EH (cell line): ENCODE measurements at places on chromosomes 3 and 15.
A peak's percentile ranks its signal among the peaks of the same experiment; 100 is the strongest.

DNA sequence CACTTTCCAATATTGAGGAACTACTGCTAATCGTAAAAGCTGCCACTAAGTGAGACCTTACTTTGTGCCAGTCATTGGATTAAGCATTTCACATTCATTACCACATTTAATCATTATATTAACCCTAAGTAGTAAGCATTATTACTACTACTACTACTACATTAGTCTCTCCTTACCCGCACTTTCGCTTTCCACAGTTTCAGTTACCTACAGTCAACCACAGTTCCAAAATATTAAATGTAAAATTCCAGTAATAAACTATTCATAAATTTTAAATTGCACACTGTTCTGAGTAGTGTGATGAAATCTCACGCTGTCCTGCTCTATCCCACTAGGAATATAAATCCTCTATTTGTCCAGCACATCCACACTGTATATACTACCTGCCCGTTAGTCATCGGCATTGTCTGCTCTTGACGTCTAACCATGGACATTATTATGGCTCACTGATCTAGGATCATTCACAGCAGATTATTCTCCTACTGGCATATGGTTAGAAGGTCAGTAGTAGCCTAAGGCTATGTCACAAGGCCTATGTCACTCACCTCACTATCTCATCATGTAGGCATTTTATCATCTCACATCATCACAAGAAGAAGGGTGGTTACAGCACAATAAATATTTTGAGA lies 121.1 kb downstream of the GSK3B start:
- peak; percentile 49 for DNase-seq

GRCh38 chr15:80618685-80619400 lies 76.3 kb upstream of the ABHD17C start:
- peak; percentile 48 for DNase-seq

DNA sequence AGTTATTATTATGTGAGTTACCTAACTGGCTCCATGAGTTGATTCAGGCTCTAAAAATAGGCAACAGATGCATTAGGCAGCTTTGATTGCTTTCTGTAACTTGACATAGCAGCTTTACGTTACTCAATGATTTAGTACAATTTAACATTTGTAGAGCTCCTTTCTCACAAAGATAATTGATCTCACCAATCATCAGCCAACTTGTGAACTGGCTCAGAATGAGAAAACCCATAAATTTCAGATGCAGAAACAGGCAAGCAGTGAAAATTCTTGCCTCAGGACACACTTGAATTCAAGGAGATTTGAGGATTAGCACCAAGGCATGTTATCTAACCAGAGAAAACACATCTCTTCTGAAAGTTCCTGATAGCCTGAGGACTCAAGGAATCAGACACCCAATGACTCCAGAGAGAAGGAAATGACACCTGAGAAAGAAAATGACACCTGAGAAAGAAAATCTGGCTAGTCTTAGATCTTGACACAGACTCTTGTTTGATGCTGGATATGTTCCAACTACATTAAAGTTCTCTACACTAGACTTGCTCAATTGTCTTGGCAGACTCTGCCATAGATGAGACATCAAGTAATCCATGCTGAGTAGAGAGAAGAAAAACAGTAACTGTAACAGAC lies 315.1 kb upstream of the CBLB start:
- peak; percentile 73 for DNase-seq

DNA sequence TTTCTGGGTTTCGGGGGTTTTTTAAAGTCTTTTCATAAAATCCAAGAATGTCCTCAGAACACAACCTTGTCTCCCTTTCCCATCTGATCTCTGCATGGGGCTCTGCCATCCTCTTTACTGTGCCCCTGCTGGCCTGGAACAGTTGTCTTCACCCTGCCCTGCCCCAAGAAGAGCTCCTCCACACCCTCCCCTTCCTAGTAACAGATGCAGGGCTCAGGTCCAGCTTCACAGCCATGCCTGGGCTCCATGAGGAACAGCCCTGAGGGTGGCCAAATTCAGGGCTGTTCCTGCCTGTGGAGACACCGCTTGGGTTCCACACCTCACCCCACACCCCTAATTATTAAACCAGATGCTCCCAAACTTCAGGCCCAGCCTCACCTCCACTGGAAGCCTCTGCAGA lies 12.9 kb upstream of the ULK3 start:
- no peak for DNase-seq

DNA sequence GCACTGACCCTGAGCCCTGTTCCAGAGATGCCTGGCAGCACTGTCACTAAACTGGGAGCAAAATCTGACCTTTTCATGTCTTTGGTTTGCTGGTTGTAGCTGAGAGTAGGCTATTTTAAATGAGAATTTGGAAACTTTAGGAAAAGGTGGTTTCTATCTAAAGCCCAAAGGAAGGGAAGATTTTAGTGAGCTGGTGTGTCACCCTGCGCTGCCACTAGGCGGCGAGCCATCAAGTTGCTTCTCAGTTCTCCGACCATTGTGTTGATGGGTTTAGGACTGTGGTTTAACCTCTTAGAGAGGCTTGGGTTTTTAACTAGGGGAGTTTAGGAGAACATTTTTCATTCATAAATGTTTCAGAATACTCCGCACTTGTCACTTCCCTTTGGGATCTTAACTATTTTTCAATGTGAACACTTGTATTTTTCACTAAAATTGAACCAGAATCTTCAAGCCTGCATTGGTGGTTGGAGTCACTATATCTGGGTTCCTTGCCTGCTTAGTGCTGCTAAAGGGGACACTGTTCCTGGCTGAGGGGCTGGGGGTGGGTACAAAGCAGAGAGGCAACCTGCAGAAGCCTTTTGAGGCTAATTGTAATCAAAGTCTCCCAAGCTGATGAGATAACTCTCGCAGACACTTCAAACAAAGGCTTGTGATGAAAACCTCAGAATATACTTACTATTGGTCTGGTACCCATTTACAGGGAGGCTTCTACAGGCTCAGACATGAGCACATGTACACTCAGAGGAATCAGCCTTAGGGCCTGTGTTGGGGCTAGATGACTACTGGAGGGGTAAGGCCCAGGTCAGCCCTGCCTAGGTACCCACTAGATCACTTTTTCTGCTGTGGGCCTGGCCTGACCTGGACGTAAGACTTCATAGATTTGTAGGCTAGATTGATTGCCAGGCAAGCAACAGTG lies 16.8 kb downstream of the EXOSC7 start:
- peak; percentile 29 for DNase-seq

DNA sequence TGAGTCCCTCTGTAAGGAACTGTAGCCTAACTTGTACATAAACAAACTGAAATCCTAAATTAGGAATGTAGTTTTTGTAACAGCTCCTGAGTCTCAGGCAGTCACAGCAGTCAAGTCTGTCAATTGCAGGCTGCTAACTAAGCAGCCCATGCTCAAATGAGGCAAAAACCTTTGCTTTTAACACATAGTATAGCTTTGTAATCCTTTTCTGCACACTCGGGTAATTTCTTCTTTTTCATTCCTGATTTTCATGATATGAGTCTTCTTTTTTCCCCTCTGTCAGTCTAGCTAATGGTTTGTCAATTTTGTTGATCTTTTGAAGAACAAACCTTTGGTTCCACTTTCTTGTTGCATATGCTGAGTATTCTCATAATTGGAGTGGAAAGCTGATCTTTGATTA lies 84.9 kb upstream of the LRRFIP2 start:
- no peak for DNase-seq

DNA sequence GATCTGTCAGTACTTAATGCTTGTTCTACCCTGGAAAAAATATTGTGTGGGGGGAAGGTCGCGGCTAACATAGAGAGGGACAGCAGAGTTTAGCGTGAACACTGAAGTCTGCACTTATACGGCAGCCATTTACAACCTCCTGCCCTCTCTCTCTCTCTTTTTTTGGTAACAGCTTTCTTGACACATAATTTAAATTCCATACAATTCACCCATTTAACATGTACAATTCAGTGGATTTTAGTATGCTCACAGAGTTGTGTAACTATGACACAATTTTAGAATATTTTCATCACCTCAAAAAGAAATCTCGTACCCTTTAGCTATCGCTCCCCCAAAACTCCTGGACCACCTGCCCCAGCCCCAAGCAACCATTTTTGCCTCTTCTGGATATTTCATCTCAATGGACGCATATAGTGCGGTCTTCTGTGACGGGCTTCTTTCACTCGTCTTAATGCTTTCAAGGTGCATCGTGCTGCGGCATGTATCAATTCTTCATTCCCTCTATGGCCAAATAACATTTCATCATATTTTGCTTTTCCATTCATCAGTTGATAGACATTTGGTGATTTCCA lies 141.8 kb downstream of the XXYLT1 start:
- DNase-seq = no peak

DNA sequence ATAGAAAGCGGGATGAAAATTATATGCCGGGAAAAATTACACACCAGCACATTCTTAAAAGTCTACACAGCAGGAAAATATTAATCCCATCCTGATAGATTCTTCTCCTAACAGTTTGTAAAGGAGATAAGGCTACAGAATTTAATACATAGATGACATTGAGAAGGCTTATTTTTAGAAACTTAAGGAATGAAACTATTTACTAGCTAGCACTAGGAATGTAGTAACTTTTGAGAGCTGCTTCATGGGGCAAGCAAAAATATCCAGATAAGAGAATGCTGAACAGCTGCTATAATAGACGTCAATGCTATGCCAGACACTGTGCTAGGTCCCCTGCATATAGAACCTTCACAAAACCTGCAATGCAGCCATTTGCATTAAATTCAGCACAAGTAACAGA lies 912.7 kb upstream of the NR2F2 start:
- peak; percentile 66 for DNase-seq

DNA sequence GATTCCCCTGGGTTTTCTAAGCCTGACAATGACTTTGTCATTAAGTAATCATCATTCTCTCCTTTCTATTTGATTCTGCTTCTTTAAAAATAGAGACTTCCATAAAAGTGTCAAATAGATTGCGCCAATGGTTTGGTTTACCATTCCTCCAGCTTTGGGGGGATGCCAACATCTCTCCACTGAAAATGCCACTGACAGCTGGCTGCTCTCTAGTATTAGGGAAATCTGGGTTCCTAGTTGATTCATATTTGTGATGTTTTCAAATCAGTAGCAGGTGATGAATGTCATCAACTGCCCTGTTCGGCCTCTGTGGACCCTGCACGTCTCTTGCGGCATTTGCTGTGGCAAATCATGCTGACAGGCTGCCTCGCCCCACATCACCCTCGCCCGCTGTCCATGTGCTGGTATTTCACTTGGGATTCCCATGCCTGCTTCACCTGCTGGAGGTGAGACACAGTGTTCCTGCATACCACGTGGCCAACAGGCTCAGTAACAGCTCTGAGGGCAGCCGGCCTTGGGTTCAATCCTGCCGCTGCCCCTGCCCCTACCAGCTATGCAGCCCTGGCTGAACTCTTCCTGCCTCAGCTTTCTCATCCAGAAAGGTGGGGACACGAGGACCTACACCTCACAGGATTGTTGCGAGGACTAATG lies 28.1 kb downstream of the ZXDC start:
- DNase-seq = peak; percentile 9

- DNase-seq = peak; percentile 97
These were observed at the start of gene RBMS3 for GRCh38 chr3:29280404-29281093. Gene RBMS3 (plus strand): TSS chr3:29281071.

GRCh38 chr3:32959371-32959770 lies 7.9 kb downstream of the CCR4 start:
- peak; percentile 11 for DNase-seq

DNA sequence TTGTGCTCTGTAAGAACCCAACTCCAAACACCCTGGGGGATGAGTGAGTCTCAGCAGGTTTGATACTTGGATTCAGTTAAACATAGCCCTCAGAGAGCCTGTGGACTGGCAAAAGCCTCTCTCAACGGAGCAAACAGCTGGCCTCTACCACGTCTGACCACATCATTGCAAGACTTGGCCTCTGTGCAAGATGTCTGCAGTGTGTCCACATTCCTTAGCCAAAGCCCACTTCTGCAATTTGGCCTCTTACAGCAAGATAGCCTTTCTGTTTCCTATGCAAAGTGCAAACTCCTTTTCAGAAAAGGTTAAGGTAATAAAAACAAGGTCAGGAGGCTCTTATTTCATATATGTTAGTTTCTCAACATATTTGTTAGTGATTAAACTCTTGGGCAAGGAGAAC lies 27.9 kb downstream of the FBN1 start:
- peak; percentile 75 for DNase-seq

DNA sequence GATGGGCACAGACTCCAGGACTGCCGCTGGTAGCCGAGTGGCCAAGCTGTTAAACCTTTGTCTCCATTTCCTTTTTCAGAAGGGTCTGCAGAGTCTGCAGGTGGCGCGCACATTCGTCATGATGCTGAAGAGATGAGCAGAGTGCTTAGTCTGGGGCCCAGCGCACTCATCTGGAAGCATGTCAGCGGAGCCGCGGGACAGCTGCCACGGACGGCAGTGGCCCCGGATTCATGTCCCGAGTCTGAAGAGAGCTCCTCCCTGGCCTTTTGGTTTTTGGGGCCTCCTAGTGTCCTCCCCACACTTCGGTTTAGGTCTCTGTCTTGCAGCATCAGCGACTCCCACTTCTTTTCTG lies 42.6 kb downstream of the KLHL25 start:
- no peak for DNase-seq

DNA sequence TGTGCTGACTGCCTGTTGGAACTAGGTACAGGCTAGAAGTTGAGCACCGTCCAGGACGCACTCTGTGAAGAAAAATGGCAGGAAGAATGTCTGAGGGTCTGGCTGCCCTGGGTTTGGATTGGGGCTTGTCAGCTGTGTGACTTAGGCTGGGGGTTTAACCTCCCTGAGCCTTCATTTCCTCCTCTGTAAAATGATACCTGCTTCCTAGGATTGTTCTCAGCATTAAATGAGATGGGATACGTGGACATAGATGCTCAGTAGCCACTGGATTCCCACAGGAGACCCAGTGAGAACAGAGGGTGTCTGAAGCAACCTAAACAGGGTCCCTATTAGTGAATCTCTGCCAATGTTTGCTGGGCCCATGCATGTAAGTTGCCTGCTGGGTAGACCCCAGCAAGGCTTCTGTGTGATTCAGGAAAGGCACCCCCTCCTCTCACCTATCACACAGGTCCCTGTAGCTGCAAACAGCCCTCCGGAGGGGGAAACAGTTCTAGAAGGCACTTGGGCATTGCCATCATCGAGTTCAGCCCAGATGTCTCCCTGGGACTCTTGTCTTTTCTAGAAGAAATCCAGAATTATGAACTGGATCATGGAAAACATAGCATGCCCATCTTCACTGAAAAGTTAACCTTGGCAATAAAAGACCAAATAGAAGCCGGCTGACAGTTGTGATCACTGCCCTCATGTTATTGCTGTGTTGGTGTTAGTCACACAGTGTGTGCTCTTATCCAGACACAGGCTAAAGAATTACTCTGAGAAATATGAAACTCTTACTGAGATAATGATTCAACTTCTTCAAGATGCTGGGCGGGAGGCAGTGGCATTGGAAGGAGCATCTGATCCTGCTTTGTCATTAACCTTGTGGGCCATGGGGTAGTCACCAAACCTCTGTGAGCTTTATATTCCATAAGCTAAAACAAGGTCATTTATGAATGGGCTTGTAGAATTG lies 64.5 kb downstream of the SMAD6 start:
- DNase-seq = peak; percentile 84

- no peak for DNase-seq
These were observed 1361.4 kb downstream of the NSUN3 start for GRCh38 chr3:95424279-95424678.

GRCh38 chr3:160245261-160245800 lies 20.1 kb downstream of the C3orf80 start:
- peak; percentile 4 for DNase-seq

- DNase-seq = no peak
These were observed 470.1 kb downstream of the MCTP2 start for GRCh38 chr15:94701281-94701985.
